ENCODE measurements at places on chromosomes 11 and 22.

DNA sequence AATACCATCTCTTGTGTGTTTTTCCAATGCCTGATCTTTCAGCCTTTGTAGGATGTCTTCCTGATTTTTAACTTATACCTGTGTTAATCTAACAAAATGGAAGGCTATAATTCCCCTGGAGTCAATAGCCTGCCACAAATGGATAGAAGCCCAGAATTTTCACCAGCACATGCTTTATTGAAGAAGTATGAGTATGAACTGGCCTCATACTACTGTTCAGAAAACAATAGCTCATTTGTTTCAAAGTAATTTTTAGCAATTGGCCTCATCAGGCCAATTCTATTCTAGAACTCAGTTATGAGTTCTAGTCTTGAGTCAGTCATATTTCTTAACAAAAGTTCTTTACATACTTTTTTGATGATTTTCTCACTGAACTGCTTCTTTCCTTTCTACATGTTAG, 40.6 kb upstream of the SLC37A2 start:
- DNase-seq = no peak

DNA sequence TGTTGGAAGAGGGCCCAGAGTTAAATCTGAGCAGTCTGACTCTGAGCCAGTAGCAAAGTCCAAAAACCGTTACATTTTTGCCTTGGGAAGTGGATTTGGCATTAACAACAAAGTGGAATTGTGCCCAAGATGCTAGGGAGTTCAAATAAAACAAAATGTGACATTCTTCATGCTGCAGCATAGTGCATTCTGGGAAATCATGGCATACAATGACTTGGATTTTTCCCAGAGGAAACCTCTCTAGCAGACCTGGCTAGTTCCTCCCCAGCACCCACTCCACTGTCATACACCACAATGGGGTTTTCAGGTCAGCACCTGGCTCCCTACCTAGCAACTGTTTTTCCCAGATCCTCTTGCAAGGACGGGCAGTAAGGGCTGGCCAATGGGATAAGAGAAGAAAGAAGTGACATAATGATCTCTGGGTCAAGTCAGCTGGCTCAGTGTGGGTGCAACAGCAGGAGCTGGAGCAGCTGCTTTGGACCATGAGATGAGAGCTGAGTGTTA, 24.8 kb upstream of the CYB5R3 start:
- no peak for DNase-seq

GRCh38 chr11:122769126-122769780, 69.0 kb upstream of the CRTAM start:
- DNase-seq = no peak

- no peak for DNase-seq
Observed at GRCh38 chr11:75334976-75335375, 16.5 kb downstream of the ARRB1 start.

GRCh38 chr11:109658190-109658589, 236.2 kb downstream of the C11orf87 start:
- no peak for DNase-seq

DNA sequence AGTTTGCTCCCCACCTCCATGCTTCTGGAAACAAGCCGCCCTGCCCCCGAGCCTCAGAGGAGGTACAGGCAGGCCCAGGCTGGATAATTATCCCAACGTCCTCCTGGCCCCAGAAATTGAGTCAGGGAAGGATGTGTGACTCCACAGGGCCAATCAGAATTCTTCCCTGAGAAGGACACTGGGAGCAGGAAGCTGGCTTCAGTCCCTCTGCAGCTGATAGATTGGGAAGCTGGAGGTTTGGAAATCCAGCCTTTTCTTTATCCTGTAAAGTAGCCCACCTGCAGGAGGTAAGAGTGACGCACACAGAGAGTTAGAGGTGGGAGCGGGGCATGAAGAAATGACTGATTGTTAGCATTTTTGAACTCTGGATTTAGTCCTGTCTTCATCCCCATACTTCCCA, 97.5 kb upstream of the CD82 start:
- DNase-seq = no peak

- no peak for DNase-seq
Observed at GRCh38 chr11:72781063-72781312, 12.9 kb downstream of the STARD10 start.

DNA sequence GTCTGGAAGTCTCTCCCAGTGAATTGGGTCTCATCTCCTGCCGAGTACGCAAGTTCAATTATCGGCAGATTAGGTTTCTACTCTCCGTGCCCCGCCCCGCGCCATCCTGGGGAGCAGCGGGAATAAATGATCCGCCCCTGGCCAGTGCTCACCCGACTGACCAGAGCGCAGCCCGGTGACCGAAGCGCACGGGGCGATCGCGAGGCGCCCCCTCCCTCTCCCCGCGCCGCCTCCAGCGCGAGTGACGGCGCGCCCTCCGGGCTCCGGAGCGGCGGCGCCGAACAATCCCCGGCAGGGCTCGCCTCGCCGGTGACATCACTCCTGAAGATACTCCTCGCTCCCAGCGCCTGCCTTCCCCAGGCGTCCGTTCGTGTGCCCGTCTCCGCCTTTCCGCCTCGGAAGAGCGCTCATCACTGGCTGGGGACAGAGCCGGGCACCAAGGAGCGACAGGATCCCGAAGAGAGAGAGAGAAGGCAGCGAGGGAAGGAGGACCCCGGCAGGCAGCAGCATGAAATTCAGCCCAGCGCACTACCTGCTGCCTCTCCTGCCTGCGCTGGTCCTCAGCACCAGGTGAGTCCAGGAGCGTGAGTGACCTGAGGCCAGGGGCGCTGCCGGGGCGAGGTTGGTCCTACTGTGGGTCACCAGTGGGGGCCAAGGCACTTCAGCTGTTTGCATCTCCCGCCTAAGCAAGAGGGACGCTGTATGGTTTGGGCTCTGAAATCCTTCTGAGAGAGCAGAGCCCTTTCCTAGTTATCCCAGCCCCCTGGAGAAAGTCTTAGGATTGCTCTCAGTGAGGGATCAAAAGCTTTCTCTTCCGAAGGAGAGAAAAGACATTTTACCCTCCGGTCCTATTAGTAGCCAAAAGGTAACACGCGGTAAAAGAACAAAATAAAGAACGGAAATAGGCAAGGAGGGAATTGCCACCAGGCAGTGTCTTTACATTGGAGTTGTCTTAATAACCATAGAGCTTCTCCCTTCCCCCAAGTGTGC, at the start of gene LUZP2:
Gene LUZP2, plus strand, starts transcription at position 318 of the 990 bp plus-strand sequence.
- DNase-seq = peak; percentile 76

GRCh38 chr11:106281455-106282173, 204.2 kb downstream of the AASDHPPT start:
- DNase-seq = no peak

DNA sequence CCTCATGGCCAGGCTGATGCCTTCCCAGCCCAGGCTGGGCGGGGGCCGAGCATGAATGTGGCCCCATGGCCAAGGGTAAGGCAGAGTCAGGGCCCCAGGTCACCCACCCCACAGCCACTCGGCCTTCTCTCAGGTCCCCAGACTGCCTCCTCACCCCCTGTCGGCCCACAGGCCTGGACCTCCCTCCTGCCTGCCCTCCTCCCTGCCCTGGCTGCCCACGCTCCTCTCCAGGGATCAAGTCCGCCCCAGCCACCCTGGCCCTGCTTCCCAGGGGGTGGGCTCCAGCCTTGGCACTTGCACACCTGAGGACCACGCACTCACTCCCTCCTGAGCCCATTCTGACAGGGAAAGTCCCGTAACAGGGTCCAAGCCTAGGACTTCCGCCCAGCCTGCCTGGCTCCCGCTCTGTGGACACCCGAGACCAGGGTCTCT, 37.8 kb upstream of the TH start:
- no peak for DNase-seq

- no peak for DNase-seq
Observed at GRCh38 chr11:897253-898142, 13.1 kb downstream of the CHID1 start.

GRCh38 chr11:93520726-93521509, 22.3 kb downstream of the SMCO4 start:
- no peak for DNase-seq

GRCh38 chr11:3087821-3088800, 30.9 kb upstream of the CARS1 start:
- DNase-seq = no peak

DNA sequence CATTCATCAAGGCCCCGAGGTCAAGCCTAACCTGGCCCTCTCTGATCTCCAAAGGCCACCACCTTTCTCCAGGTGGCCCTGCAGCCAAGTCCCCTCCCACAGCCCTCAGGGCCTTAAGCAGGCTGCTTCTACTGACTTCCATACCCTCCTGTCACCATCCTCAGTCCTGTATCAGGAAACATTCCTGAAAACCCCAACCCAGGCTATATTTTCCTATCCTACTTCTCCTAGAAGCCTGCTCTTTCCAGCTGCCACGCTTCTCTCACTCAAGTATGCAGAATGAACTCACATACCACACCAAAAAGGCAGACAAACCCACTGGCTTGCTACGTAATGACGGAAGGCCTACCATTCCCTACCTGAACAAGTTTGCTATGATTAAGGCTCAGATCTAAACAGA, 23.6 kb downstream of the MORC2 start:
- DNase-seq = no peak

DNA sequence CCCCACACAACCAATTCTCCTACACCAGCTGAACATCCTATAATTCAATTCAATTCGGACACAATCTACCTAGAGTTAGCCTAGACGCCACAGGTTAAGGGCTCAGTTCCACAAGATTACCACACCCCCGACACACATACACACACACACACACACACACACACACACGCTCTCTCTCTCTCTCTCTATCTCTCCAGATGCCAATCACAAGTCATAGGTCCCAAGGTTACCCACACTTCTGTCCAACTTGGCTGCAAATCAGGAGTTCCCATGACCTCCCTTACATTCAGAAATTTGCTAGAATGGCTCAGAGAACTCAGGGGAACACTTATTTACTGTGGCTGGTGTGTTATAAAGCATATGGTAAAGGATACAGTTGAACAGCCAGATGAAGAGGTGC, 204.0 kb downstream of the DBX1 start:
- no peak for DNase-seq

- no peak for DNase-seq
Observed at GRCh38 chr22:23180301-23180892, at the start of gene BCR. TSS of gene BCR (plus strand) at chr22:23180509. CDS start at chr22:23180961, 452 bp downstream.

DNA sequence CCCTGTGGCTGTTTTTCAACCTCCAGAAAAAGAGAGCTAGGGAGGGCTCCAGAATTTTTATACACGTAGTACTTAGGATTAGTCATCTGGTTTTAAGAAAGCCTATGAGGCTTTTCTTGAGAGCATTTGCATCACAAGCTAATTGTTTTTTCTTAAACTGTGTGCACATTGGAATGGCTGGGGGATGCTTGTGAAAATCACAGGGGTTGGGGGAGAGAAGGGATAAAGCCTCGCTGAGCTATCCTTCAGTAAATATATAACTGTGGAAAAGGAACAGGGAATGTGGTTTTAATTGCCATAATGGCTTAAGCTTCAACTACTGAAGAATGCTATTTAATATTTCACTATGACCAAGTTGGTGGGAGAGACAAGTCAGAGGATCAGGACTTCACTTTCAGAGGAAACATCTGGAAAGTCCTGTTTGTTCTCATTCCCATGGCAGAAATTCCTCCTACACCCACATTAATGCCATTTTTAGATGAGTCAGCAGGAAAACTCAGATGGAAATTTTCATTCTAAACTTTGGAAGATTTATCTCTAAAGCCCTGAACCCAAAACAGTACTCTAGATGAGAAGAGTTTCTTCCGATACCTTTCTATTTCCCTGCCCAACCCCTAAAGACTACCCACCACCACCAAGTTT, 591.3 kb downstream of the LRRC4C start:
- DNase-seq = no peak

DNA sequence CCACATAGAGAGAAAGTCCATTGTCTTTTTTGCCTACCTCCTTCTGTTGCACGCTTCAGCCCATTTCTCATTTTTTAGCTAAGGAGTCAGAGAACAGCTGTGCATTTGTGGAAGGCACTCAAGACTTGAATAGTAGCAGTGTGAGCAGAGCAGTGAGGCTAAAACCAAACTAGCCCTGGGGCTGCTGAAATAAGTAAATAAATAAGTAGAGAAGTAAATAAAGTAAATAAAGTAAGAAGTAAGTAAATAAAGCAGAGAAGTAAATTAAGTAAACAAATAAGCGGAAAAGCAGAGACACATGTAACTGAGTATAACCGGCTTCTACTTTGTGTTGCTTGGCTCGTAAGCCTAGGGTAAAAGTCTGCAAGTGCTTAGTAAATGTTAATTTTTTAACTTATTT, 2.4 kb upstream of the OR52L1 start:
- no peak for DNase-seq

GRCh38 chr11:77075425-77075905, 8.7 kb downstream of the CAPN5 start:
- DNase-seq = no peak

DNA sequence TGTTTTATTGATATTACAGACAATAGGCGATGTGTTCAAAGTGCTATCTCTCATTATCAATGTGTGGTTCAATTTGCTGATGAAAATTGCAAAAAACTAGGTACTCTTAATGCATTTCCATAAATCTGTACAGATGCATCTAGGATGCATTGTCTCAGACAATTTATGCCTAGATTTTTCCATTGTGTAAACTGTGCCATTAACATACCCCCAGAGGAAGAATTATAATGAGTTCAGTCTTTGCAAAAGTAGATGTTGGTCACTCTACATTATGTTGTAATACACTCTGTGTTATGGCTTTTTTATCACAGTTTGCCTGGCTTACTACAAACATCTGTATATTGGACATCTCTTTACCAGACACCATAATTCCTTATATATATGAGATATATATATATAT, 62.5 kb downstream of the EHF start:
- DNase-seq = no peak

- DNase-seq = no peak
Observed at GRCh38 chr11:128505449-128506065, 81.8 kb downstream of the ETS1 start.

GRCh38 chr11:64233913-64234586, at the start of gene VEGFB:
TSS of gene VEGFB (plus strand) at chr11:64234584. CDS start at chr11:64234834, 250 bp downstream.
- DNase-seq = peak; percentile 47
